ENCODE measurements at places on chromosomes 13 and 19.

- DNase-seq, result no peak
Observed at GRCh38 chr13:24041651-24042225, 118.8 kb upstream of the SPATA13 start.

DNA sequence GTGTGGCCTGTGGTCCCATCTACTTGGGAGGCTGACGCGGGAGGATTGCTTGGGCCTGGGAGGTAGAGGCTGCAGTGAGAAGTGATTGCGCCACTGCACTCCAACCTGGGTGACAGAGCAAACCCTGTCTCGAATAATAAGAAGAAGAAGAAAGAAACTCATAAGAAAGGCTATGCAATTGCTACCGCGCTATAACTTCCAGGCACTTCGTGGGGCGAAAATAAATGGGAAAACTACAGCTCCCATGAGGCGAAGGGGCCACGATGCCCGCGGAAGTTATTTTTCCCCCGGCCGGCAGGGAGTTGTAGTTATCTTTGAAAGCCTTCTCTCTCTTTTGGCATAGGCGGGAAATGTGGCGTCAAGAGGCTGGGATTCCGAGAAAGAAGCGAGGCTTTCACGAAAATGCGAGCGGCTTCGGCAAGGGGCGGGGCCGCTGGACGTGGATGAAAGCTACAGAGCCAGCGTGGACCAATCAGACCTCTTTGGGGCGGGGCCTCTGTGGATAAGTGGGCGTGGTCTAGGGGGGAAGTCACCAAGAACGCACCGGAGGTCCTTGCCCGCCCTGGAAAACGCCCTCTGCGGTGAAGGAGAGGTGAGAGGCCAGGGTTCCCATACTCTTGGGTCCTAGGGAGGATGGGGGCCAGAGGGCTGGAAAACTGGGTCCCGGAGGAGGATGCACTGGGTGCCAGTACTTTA lies at the start of gene NUCB1:
Gene NUCB1, plus strand, starts transcription at position 532 of the 696 bp plus-strand sequence. CDS start 485 bp downstream, outside the sequence.
- peak; percentile 98 for DNase-seq

DNA sequence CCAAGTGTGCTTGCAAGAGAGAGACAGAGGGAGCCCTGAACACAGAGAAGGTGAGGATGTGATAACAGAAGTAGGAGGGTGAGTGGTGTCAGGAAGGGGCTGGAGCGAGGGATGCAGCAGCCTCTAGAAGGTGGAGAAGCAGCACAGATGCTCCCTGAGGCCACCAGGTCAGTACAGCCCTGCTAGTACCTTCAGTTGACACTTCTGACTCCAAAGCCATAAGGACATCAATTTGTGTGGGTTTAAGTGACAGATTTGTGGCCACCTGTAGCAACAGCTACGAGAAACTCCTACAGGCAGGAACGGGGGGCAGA lies 6.9 kb downstream of the ERICH4 start:
- DNase-seq, result no peak

DNA sequence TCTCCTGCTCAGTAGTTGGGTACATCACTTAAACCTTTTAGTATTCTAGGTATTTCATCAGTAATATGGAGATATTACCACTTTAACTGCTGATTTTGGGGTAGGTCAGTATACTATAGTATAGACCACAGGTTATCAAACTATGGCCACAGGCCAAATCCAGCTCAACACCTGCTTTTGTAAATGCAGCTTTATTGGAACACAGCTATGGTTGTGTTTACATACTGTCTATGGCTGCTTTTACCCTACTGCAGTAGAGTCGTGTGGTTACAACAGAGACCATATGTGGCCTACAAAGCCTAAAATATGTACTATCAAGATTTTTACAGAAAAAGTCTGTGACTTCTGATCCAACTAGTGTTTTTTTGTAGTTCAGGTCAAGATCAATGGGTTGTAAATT lies 10.3 kb downstream of the COG6 start:
- no peak for DNase-seq

DNA sequence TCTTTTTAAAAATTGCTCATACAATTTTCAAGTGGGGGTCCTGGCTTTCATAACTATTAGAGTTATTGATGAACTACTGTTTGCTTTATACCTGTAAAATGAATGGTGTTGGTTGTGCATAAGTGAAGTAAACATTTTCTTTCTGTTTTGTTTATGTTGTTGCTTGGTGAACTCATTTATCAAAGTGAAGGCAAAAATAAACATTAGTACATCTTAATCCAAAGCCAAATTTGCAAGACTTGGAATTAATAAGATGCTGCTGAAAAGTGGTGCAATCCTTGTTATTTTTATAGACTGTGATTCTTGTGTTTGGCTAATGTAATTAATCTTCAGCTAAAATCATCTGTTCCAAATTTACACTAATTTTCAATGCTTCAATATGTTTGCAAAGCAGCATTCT lies 24.4 kb upstream of the DCT start:
- DNase-seq, result no peak

DNA sequence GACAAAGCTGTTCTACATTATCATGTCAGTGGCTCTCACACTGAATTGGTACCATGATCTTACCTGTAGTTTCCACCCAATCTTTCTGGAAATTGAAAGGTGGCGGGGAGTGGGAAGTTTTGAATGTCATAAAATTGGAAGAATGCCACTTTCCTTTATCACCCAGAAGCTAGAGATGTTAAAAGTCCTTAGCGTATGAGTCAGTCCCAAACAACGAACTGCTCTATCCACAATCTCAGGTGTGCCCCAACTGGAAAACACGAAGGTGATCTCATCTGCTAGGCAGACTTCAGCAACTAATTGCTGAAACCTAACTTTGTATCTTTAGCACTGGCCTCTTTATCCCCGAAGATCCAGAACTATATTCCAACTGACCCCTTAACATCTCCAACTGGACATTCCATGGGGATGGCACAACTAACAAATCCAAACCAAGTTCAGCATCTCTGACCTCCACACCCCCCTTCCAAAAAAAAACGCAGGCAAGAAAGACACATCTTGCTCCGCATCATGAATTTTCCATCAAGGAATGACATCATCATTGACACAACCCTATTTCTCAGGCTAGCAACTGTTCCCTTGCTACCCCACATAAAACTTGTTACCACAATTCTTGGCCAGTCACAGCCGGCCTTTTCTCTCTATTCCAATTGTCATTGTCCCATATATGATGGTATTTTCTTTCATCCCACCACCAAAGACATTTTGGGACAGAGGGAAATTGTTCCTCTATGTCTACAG lies 175.4 kb downstream of the KLF12 start:
- no peak for DNase-seq

DNA sequence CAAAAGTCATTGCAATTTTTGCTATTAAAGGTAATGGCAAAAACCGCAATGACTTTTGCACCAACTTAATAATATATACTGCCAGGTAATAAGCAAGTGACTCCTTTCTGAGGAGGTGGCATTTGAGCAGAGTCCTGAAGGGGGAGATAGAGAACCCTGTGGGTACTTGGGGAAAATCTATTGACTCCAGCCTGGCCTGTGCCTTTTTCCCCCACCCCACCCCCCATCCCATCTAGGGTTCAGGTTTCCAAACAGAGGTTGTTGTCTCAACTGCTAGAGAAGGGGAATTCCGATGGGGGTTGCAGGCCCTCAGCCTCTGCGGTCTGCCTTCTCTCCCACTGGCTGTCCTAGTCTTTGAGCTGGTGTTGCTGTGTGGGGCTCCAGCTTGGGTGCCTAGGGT lies 11.5 kb downstream of the S1PR2 start:
- DNase-seq, result no peak

- no peak for DNase-seq
Observed at GRCh38 chr19:50224986-50225747, 21.7 kb downstream of the MYH14 start.

DNA sequence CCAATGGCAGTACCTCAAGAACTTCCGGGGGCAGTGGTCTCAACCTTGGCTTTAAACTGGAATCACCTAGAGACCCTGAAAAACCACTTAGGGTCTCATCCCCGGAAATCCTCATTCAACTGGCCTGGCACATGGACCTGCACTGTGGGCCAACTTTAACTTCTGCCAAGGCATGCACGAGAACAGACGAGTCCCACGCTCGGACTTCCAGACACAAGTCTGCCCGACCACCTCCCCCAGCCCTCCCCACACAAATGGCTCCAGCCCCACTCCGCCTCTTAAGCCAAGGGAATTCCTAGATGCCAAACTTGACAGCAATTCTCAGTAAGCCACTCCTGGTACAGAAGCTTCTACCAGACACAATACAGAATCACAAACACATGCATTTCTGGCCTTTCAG lies 114.0 kb downstream of the STK24 start:
- DNase-seq, result no peak

- no peak for DNase-seq
Observed at GRCh38 chr19:34774857-34775256, 1.8 kb upstream of the ZNF599 start.

DNA sequence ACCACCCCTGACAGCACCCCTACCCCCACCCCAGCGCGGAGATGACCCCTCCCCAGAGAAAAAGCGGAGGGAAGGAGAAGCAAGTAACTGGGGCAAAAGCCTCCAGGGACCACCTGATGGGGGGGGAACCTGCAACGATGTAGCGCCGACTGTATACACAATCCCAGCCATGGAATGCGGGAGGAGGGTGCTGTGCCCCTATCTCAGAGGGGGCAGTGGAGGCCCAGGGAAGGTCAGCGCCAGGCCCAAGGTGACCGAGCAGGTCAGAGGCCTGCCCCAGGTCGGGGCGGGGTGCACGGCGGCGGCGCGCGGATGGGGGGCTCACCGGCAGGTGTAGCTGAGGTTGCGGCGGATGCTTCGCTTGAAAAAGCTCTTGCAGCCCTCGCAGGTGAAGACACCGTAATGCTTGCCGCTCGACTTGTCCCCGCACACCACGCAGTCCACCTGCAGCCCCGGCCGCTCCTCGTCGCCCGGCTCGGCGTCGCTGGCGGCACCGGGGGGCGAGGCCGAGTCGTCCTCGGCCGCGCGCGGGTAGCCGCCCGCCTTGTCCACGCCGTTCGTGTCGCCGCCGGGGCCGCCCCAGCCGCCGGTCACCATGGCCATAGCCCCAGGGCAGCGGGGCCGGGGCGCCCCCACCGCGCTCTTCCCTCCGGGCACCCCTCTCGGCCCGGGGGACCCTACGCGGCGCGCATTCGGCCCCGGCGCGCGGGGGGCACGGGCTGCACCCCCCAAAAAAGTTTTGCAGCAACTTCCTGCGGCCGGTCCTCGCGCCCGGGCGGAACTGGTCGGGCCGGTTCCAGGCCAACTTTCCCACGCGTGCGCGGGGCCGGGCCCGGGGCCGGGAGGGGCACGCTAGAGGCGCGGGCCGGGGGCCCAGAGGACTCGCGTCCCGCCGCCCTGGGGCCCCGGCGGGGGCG lies 843 bp downstream of the NR2F6 start:
- DNase-seq, result no peak

GRCh38 chr13:33994198-33994597 lies 176.2 kb downstream of the RFC3 start:
- DNase-seq, result no peak

GRCh38 chr19:27905074-27905473 lies 1307.9 kb downstream of the UQCRFS1 start:
- DNase-seq, result no peak

- no peak for DNase-seq
Observed at GRCh38 chr19:34431681-34432402, 3.7 kb downstream of the UBA2 start.

GRCh38 chr13:94928127-94928775 lies 215.9 kb upstream of the SOX21 start:
- DNase-seq, result no peak

Data from fibroblast of the conjunctiva (primary cell).